Activated T-cell treated with anti-CD3 and anti-CD28 coated beads for 1 hour (primary cell): ENCODE measurements at places on chromosomes 6 and 20.

DNA sequence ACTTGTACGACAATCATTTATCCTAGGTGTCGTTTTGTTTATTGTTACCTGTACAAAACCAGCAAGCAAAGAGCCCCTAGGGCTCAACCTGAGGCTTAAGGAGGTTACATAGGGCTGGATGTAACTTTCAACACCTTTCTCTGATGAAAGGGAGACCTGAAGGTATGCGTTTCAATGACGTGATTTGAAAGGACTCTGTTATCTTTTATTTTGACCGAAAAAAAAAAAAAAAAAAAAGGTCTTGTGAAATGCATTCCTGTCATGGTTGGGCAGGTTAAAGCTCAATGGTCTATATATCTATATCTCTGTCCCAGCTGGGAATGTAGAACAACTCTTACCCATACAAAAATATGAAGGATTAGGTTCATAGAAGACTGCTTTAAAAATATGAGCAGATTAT lies 78.7 kb upstream of the SASH1 start:
- DNase-seq: no peak

DNA sequence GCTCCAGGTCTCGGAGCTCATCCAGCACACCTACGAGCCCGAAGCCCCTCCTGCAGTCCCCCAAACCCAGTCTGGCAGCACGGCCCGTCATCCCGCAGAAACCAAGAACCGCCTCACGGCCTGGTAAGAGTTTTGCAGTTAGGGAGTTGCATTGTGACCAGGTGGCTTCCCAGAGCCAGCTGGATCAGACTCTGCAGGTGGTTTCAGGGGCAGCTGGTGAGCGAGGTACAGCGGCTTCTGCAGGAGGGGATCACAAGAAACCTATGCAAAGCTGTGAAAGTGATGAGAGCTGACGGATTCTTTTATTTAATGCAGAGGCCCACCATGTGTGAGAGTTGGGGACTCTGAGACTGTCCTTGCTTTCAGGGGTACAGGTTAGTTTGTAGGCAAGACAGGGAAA lies 45.9 kb upstream of the SCGN start:
- DNase-seq: no peak

GRCh38 chr20:20370094-20370575 lies 2.2 kb downstream of the INSM1 start:
- DNase-seq: no peak

DNA sequence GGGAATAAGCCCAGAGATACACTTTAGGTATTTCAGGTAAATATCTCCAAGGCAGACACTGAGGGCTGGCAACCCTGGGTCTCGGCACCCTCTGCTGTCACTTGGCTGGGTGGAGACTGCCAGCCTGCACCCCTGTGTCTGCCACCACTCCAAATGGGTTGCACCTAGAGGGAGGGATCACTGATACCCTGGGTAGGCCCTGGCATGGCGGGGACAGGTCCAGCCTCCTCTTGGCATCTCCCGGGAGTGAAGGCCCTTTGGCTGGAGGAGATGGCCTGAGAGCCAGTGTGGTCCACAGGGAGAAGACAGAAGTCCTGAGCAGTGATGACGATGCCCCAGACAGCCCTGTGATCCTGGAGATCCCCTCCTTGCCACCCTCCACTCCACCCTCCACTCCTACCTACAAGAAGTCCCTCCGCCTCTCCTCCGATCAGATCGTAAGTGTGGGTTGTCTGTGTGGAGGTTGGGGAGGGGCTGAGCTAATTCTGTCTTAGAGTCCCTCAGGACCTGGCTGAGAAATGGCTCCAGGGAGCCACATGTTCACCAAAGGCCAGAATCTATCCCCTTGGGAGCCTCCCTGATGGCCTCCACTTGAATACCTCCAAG lies 10.9 kb downstream of the EMILIN3 start:
- DNase-seq: no peak

- no peak for DNase-seq
Measured at GRCh38 chr6:36289281-36289878, 19.5 kb downstream of the PNPLA1 start.
